CD4-positive, alpha-beta memory T cell (primary cell): ENCODE measurements at places on chromosomes 2 and 18. TPM values are rescaled to one million over a fixed set of nuclear protein-coding genes. Genes with fewer than 3 reads are reported as not detected.

Gene QPCT
- polyA plus RNA-seq, result 1.3 TPM

Gene RBKS
- 5.9 TPM for polyA plus RNA-seq

Gene C2orf66
- not detected for polyA plus RNA-seq

Gene COBLL1
- polyA plus RNA-seq, result not detected

Gene SH3RF3
- polyA plus RNA-seq, result 0.26 TPM

Gene IL37
- polyA plus RNA-seq, result not detected

Gene KCNIP3
- polyA plus RNA-seq, result not detected

Gene LRP1B
- not detected for polyA plus RNA-seq

Gene M1AP
- not detected for polyA plus RNA-seq

Gene SCG2
- not detected for polyA plus RNA-seq

Gene LYPD6B
- not detected for polyA plus RNA-seq

Gene RIOK3
- 39.1 TPM for polyA plus RNA-seq

Gene ADRA2B
- polyA plus RNA-seq, result not detected

Gene ABCG8
- 0.10 TPM for polyA plus RNA-seq

Gene PELI1
- polyA plus RNA-seq, result 15.4 TPM

Gene C2orf78
- polyA plus RNA-seq, result not detected
